ENCODE measurements at places on chromosomes 7 and 10.
A peak's percentile ranks its signal among the peaks of the same experiment; 100 is the strongest.

DNA sequence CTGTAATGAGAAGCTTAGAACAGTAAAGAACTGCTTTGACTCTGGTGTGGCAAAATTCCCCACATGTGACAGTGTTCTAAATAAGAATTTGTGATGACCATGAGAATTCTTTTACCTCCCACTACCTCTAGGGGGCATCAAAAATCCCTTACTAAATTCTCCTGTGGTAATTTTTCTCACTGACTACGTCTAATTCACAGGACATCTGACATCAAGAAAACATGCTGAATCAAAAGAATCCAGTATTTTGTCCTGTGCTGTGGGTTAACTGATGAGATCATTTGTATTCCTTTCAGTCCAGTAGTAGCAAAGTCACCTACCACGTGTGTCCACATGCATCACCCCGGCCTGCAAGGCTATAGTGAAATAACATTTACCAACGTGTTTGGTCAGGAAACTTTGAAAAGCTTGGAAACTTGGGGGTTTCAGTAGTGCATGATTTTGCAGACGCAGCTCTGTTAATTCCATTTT, 103.8 kb downstream of the ATE1 start:
- peak; percentile 35 for DNase-seq

- no peak for DNase-seq
Observed at GRCh38 chr10:122115874-122116273, 126.9 kb downstream of the TACC2 start.

DNA sequence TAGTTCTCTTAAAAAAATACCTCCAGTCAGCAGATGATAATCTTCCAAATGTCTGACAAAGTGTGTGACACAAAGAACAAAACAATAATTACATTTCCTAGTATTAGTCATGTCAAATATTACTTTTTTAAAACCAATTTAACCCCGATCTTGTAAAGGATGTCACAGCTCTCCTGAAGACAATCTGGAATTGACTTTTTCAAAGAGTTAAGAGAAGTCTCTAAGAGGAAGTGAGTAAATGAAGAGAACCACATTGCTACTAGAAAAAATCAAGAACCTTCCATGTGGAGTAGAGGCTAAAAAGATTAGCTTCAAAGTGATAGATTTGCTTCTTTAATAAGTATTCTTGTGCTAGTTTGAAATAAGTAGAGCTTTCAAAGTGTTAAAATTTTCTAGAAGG, 218.2 kb upstream of the IMMP2L start:
- DNase-seq: no peak

DNA sequence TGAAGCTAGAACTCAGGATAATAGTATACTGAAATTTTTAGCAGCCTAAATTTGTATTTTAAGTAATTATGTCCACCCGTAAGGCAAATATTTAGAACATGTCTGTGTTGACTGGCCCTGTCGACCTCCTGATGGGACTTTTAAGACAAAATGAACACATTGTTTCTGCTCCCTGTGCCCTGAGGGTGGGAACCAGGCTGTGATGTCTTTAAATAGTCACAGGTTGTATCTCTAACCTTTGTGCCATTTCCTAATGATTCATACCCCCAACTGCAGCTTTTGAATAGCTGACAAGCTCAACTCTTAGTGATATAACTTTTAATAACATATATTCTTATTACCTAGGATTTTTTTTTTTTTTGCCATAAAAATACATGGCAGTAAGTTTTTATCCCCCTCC, 494.9 kb upstream of the AKR1E2 start:
- DNase-seq: no peak

DNA sequence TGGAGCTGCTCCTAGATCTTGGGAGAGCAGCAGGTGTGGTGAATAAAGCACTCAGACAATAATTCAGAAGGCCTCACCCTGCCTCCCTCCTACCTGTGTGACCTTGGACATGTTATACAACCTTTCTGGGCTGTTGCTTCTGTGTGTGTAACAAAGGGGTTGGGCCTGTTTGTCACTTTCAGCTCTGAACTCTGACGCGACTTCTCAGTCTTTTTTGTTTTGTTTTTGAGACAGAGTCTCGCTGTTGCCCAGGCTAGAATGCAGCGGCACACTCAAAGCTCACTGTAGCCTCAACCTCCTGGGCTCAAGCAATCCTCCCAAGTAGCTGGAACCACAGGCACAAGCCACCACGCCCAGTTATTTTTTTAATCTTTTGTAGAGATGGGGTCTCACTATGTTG, 89.3 kb downstream of the DNMBP start:
- no peak for DNase-seq

GRCh38 chr7:96562966-96563365, 146.7 kb downstream of the SEM1 start:
- no peak for DNase-seq

GRCh38 chr7:40965774-40966173, 737.1 kb downstream of the INHBA start:
- DNase-seq: no peak

- no peak for DNase-seq
Observed at GRCh38 chr10:75825235-75825634, 393.8 kb downstream of the LRMDA start.

GRCh38 chr10:10403762-10404161, 613.9 kb upstream of the CELF2 start:
- no peak for DNase-seq

- DNase-seq: no peak
Observed at GRCh38 chr10:68163735-68164134, 54.4 kb downstream of the MYPN start.

DNA sequence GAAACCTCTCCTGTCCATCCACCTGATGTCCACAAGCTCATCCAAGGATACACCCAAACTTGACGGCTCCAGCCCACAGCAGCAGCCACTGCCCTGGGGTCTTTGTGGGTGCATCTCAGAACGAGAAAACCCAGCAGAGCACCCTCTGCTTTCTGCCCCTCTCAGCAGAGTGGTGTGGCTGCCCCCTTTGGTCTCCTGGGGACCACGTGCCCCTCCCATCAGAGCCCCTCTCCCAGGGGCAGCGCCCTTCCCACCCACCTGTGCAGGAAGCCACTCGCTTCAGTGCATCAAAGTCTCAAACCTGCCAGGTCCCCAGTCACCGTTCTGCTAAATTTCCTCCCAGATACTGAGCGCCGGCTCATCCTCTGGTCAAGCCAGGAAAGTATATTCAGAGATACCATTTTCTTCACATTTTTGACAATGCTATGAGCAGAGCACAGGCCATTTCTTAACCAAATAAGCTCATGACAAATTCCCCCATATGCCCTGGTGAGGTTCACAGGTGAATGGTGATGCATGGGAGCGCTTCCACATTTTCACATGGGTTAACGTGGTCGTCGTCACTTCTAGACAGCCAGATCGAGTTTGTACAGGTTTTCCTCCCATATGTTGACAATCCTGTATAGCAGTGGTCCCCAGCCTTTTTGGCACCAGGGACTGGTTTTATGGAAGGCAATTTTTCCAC, 32.4 kb downstream of the CAMK2B start:
- no peak for DNase-seq

DNA sequence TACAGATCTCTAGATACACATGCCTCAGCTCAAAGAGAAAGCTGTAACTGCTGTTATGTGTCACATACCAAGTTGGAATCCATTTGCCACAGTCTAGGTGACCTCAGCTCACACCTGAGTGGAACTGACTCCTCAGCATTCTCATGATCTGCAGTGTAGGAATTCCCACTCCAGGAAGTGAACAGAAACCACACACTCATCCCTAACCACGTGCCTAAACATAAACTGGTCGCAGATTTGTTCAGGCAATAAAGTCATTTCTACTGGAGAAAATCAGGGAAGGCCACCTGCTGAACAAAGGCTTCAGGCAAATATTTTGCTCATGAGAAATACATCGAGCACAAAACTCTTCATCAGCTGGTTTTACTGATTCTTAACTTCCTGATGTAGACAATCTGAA, 23.0 kb upstream of the ZMYND11 start:
- no peak for DNase-seq

Measured in urothelium cell line (cell line).